ENCODE measurements at places on chromosomes 5 and 9.

- DNase-seq, result no peak
Observed at GRCh38 chr5:169440107-169440705, 139.3 kb upstream of the SLIT3 start.

GRCh38 chr5:124253203-124253810, 493.1 kb downstream of the ZNF608 start:
- DNase-seq, result no peak

GRCh38 chr5:80341016-80341775, 21.4 kb downstream of the SPZ1 start:
- DNase-seq, result no peak

- DNase-seq, result no peak
Observed at GRCh38 chr9:29691758-29692407, 2118.6 kb upstream of the C9orf72 start.

DNA sequence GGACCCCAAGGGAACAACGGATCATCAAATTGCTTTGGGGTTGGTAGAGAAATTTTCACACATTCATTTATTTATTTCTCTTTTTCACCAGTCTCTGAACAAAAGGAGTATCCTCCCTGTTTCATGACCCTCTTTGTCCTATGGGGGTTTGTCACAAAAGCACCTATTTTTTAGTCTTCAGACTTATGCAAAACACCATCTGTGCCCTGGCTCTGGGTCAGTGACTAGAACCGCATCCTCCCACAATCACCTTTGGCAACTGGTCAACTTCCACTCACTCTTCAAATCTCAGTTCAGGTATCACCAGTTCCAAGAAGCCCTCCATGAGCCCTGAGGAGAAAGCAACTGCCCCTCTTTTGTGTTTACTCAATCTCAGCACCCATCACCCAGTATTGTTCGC, 395.7 kb downstream of the CDK5RAP2 start:
- no peak for DNase-seq

Data from cortex of kidney (tissue), 1 donor.